Amniotic stem cell (primary cell): ENCODE measurements at places on chromosomes 4 and X.

GRCh38 chr4:24243641-24244040 lies 340.7 kb downstream of the DHX15 start:
- DNase-seq, result no peak

- no peak for DNase-seq
These were observed 24.8 kb upstream of the MSANTD1 start for GRCh38 chr4:3223956-3224748.

- DNase-seq, result no peak
These were observed 65.3 kb upstream of the WDR1 start for GRCh38 chr4:10181745-10182445.

DNA sequence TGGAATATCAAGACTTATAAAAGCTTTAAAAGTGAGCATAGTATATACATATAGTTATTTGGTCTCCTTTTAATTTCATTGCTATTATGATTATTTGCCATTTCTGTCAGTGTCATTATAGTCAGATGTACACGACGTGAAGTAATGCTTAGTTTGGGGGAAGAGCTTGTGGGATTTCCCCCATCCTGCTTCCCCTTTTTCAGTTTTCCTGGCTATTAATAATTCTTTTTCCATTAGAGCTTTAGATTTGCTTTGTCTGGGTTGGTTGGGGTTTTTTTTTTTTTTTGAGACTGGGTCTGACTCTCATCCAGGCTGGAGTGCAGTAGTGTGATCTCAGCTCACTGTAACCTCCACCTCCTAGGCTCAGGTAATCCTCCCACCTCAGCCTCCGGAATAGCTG lies 5.4 kb downstream of the ABCE1 start:
- no peak for DNase-seq

DNA sequence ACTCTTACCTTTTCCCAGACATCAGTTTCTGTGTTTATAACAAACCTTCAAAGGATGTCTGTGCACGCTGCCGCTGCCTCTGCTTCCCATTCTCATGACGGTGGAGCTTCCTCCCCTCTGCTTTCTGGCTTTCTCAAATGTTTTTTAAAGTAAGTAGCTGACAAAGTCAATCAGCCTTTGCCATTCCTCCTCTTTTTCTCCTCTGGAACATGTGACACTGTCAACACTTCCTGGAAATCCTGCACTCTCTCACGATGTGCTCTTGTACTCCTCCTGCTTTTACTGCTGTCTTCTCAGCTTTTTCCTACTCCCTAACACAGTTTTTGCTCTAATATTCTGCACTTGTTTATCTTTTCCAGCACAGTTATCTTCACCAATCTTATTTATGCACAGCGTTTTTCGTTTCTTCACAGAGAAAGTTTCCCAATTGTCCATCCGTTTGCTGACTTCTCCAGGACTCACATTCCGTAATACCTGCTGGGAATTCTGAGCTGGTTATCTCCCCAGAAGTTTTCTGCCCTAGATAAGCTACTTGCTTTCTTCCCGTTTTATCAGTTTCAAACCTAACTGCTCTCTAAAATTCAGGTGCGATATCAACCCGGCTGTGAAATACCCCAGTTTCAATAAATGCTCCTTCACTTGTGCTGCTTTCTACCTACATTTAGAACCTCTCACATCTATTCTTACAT lies 465.6 kb upstream of the AGA start:
- DNase-seq, result no peak

GRCh38 chr4:153729895-153730294 lies 29.9 kb downstream of the RNF175 start:
- DNase-seq, result no peak

- DNase-seq, result no peak
These were observed 19.2 kb upstream of the PHEX start for GRCh38 chrX:22012931-22013330.

DNA sequence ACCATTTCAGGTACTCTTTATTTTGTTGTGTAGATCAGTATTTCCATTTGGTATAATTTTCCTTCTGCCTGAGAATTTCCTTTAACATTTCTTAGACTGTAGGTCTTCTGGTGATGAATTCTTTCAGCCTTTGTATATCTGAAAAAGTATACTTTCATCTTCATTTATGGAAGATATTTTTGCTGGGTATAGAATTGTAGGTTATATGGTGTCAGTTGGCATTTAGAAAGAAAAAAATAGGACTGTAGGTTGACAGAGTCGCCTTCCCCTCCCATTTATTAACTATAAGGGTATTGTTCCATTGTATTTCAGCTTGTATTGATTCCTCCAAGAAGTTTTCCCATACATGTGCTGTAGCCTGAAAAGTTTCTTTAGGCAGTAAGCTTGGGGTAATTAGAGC lies 71.9 kb downstream of the KDM6A start:
- no peak for DNase-seq

- DNase-seq, result peak; percentile 60
These were observed 239.9 kb downstream of the MAML3 start for GRCh38 chr4:139913995-139914598.

GRCh38 chrX:119189115-119189514 lies 47.0 kb upstream of the PGRMC1 start:
- DNase-seq, result no peak

DNA sequence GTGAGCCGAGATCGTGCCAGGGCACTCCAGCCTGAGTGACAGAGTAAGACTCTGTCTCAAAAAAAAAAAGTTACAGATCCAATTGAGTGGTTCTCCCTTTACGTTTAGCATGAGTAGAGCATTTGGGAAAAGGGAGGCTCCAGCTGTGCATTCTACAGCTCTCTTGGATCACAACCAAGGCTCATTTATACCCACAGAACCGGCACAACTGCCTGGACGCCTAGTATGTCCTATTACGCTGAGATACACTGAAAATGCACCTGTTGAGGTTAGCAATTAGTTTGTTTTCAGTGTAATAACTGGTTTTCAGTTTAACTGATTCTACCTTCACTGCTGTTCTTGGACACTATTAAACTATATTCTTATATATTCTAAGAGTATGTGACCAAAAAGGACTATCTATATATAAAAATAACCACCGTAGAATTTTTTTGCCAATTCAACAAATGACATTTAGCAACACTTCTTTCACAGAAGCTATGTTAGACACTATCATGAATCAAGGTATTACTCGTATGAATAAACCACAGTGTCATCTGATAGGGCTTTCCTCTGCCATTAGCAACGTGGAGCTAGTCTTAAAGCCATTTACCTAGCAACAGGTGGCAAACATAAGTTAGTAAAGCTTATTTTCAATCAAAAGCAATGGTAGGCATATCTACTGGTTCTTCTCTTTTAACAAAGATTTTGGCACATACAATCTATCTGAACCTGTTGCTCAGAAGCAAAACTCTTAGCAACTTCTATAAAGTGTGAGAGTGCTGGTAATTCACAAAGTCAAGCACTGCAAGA lies 3.6 kb downstream of the OTUD4 start:
- no peak for DNase-seq

DNA sequence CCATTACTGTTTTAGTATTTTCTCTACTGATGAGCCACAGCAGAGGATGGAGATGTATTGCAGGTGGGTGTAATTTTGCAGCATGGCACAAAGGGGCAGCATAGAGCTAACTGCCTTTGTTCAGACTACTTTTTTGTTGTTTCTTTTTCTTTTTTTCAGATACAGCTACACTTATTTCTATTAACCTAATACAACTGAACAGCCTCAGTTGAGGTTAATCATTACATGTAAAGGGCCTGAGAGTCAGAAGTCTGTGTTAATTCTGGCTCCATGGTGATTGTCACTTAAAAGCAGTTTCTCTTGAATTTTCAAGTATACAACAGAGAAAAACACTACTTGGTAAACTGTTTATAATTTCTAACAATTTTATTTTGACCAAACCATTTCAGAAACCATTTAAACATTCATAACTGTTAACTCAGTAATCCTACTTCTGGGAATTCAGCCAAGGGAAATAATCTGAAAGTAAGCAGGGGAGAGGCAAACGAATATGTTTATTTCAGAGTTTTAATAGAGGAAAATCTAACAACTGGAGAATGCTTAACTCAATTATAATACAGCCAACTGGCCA lies 13.9 kb upstream of the PPEF2 start:
- peak; percentile 25 for DNase-seq

- DNase-seq, result no peak
These were observed 105.1 kb upstream of the GRPR start for GRCh38 chrX:16018291-16018690.

- no peak for DNase-seq
These were observed 130.1 kb downstream of the DCHS2 start for GRCh38 chr4:154361450-154361849.

DNA sequence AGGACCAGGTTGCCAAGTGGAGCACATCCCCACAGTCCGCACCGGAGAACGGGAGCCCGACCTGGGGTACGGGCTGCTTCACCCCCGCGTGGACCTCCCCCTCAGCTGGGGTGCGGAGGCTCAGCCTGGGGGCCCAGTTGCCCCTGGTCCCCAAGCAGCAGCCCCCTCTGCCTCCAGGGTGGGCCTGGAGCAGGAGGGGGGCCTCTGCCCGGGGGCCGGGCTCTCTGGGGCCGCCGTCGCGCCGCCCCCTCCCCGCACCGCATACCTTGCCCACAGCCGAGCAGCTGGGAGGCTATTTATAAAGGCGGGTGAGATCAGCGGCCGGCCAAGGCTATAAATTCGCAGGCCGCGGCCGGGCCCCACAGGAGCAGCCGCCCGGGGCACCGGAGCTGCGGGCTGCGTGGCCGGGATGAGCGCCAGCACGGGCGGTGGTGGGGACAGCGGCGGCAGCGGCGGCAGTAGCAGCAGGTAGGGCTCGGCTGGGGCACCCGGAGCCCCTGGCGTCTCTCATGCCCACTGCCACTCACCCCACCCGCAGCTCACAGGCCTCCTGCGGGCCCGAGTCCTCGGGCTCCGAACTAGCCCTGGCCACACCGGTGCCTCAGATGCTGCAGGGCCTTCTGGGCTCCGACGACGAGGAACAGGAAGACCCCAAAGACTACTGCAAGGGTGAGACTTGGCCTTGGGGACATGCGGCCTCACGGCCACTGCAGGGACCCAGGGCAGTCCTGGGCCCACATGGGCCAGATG lies at the start of gene SRPK3:
Gene SRPK3, plus strand, starts transcription at position 364 of the 750 bp plus-strand sequence. Its CDS starts 46 bp downstream, at position 410.
- no peak for DNase-seq

DNA sequence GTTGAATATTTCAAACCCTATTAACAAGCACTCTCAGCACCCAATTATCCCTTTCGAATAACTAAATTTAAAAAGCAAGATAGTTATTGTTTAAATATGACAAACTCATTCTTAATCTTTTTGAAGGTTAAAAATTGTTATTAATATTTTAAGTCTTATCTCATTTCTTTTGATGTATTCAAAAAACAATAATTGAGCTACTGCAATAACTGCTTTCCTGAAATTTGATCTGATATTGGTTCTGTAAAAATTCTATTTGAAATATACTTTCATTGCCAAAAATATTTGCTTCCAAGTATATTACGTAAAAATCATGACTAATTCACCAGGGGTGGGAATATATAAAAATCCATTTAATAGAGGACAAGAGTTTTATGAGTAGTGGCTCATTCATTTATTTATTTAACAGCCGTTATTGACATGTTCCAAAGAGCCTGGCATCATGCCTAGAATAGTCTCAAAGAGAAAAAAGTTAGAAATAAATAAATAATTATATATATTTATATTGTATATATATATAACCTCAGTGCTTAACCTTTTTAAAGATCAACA lies 34.4 kb downstream of the GLRA3 start:
- no peak for DNase-seq

DNA sequence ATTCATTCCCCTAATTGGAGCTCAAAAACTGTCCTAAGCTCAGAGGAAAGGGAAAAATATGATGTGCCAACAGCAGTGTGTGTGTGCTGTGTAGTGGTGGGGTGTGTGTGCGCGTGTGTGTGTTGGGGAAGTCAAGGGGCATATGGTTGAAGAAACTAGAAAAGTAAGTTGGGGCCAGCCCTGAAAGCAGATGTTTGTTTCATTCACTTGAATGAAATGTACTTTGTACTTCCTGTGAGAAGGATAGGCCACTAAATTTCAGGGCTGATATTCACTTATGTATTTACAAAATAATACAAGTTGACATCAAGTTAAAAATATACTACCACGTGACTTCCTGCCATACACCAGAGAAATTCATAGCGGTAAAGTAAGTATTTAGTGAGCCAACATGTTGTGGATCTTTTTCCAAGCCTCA lies 151.3 kb upstream of the JADE1 start:
- no peak for DNase-seq

DNA sequence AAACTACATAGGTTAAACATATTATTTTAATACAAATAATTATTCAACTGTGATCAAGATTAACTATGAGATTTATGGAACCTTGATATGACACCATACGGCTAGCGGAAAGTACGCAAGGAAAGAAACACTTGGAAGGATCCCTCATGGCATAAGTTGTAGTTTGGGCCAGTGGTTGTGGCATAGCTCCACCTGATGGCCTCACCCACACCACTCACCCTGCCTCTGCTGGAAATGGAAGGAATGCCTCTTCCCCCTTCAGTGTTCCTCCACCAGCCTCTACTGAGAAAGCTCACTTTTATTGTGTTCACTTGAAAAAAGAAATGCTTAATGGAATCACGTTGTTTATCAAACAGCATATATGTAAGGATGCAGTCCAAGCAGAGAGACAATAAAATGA lies 86.4 kb downstream of the BMP15 start:
- DNase-seq, result no peak

DNA sequence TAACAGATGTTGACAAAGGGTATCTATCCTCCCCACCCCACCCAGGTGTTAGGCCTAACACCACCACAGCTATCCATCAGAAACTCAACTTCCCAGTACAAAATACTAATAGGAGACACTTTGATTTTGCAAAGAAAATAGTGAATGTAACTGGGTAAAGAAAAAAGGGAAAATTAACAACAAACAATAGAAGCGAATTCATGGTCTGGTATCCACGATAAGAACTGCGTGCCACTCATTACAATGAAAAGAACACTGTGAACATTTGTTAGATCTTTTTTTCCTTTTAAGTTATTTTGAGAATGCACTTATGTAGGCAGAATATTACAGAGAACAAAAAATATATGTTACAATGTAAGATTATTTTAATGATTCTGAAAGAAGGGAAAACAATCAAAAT lies 12.0 kb downstream of the TSPAN5 start:
- DNase-seq, result no peak

DNA sequence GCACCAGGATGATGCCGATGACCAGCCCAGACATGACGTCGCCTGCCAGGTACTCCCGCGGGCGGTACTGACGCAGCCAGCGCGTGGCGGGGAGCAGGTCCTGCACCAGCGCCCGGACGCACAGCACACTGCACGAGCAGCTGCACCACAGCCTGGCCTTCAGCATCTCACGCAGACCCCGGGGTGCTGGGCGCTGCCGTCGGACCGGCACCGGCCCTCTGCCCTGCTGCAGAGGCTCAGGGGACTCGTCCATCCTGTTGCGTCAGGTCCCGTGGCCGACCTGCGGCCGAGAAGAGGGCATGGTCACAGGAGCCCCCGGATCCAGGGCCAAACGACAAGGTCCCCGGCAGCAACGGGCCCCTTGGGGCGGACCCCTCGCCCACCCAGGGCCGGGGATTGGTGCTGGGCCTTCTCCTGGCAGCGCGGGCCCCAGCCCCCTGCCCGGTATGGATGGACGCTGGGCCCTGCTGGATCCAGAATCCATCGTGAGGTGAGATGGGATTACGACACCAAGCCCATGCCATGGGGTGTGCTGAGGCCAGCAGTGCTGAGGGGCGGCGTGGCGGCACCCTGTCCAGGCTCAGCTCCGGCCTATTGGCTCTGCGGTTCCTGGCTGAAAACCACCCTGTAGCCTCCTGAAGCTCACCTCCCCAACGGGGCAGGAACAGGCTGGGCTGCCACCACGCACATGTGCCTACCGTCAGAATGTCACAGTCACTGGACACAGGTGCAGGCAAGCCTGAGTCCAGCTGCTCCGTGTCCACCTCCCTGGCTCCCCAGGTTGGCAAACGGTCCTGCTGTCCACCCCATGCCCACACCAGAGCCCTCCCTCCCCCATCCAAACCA lies 1.5 kb downstream of the SLC26A1 start:
- no peak for DNase-seq

GRCh38 chr4:174631901-174632758 lies 109.8 kb upstream of the HPGD start:
- DNase-seq, result peak; percentile 0
